Activated naive CD4-positive, alpha-beta T cell treated with anti-CD3 and anti-CD28 coated beads, Interleukin-2, amount 50 U/mL, for 16 hours (primary cell): ENCODE measurements at places on chromosomes 11 and 22.
A peak's percentile ranks its signal among the peaks of the same experiment; 100 is the strongest.

- DNase-seq = no peak
Measured at GRCh38 chr11:62856333-62856895, 17.0 kb upstream of the WDR74 start.

GRCh38 chr11:44133335-44133946 lies 38.0 kb downstream of the EXT2 start:
- DNase-seq = no peak

DNA sequence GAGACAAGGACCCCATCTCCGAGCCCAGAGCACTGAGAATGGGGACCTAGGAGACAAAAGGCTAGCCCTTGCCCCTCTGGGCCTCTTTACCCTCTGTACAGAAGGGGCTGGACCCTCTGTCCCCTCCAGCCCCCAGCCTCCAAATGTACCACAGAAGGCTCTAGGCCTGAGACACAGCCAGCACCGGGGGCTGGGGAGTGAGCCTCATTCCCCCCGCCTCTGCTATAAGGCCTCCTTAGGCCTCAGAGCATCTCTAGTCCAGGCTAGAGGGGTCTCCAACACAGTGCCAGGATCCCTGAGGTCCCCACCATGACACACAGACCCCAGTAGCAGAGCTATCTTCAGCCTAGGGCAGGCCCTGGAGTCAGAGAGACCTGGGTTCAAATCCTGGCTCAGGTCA lies 4.8 kb downstream of the SMTN start:
- no peak for DNase-seq

DNA sequence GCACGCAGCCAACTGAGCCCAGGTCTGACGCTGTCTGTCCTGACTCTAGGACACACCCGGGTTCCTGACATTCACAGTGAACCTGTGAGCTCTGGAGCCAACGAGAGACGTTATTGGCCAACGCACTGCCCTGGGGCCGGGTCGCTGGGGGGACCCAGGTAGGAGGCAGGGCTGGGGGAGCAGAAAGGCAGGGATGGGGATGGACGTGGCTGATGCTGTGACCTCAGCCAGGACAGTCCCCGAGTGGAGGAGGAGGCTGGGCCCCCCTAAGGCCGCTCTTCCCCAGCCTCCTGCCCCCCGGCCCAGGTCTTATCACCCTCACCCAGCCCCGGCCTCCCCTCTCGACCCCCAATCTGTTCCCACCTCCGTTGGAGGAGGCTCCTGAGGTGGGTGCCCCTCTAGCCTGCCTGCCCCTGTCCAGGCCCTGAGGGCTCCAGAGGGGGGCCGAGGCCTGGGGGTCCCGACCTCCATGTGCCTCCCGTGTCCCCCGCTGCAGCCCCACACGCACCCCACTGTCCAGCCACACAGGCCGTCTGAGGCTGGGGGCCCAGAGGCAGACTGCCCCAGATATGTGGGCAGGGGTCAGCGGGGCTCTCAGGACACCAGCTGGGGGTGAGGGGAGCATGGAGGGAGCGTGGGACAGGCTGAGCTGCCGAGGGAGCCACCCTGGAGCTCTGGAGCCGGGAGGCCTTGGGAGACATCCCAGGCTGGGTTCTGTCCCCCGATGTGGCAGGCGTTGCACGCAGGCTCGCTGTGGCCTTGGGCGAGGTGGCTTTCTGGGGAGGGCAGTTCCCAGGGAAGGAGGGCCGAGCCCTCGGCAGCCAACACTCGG lies 29.2 kb upstream of the MUC5AC start:
- no peak for DNase-seq

DNA sequence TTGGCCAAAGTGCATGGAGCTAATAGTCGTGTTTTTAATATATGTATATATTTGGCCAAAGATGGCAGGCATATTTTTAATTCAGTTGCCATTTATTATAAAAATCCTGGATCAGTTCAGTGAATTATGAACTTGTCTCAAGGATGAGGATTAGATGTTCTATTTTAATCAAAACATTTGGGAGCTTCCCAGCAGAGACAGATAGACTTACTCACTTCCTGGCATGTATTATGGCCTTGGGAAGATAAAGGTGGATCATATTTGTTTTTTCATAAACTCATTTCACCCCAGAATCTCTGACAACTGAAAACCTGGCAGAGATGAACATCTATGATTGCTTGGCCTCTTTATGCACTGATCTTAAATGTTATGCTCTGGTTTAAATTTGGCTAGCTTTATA lies 148.8 kb downstream of the NCAM1 start:
- no peak for DNase-seq

DNA sequence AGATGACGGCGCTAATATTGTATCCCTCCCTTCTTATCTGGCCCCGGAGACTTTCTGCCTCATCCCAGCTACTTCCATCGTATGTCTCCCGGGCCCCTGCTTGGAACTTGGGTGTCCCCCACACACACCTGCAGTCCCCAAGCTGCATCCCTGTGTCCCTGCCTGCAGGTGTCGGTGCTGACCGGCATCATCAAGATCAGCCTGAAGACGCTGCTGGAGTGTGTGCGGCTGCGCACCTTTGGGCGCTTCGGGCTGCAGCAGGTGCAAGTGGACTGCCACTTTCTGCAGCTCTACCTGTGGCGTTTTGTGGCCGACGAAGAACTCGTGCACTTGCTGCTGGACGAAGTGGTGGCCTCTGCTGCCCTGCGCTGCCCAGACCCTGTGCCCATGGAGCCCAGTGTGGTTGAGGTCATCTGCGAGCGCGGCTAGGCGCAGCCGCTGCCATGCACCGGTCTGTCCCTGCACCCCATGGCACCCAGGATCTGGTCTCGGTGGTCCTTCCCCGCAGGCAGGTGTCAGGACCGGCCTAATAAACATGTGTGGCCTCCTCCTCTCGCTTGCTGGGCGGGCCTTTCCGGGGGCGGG lies 421 bp upstream of the TM7SF2 start:
- DNase-seq = no peak

GRCh38 chr11:12258451-12258850 lies 118.9 kb upstream of the PARVA start:
- DNase-seq = no peak

DNA sequence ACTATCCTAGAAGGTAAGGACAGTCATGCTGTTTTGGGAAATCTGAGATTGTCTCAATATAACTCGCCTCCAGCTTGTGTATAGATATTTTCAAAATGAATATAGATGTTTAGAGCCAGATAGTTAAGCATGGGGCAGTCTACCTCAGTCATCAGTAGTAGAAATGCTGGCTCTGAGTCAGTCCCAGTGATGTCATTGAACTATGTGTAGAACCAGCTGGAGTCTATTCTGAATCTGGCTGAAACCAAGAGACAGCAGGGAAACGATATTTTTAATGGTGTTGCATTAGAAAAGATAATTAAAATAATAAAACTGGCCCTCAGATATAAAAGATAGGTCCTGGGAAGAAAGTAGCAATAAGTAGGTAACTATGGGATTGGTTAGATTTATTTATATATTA lies 25.9 kb downstream of the PIWIL4 start:
- no peak for DNase-seq

DNA sequence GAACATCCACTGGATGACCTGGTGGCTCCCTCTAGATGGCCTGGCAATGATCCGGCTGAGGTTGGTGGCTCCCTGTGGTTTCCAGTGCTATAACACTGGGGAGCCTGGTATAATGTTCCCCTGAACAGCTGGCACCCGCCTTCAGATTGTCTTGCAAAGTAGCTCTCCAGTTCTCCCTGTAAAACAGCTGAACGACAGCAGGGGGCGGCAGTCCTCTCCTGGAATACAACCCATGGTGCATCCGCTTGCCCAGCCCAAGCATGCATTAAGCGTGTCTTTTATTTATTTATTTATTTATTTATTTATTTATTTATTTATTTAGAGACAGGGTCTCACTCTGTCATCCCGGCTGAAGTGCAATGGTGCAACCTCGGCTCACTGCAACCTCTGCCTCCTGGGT lies 258.9 kb downstream of the BUD13 start:
- DNase-seq = no peak

- no peak for DNase-seq
Measured at GRCh38 chr11:109854731-109855130, 238.5 kb upstream of the ZC3H12C start.

- DNase-seq = no peak
Measured at GRCh38 chr11:110059706-110060463, 33.3 kb upstream of the ZC3H12C start.

- DNase-seq = peak; percentile 66
Measured at GRCh38 chr11:119741369-119742262, 12.6 kb upstream of the NECTIN1 start.

DNA sequence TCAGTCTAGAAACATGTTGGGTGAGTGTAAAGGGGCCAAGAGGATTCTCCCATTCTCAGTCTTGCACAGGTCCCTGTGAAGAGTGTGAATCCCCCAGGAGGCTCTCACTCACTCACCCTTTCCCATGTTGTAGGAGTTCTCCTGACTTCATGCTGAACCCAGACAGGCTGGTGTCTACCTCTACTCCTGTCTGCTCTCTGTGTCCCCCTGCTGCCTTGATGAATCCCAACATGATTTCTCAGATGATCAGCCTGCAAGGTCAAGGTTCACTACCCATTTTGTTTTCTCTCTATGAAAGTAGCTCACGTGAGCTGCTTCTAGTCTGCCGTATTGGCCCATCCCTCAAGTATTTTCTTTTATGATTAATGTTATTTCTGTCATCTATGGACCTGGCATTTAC lies 500.6 kb downstream of the ETS1 start:
- no peak for DNase-seq

DNA sequence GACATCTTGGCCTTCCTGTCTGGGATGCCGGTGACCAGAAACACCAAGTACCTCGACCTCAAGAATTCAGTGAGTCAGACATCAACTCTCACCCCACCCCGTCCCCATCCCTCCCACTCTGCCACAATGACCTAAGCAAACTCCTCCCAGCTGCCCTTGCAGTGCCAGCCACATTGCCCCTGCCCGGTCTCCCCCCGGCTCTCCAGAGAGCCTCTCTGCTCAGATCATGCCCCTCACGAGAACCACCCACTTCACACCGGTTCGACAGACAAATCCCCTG lies 23.6 kb upstream of the MYRF start:
- no peak for DNase-seq

GRCh38 chr22:31329029-31329428 lies 17.1 kb downstream of the PATZ1 start:
- no peak for DNase-seq

GRCh38 chr11:10725114-10725906 lies 25.7 kb upstream of the CTR9 start:
- peak; percentile 30 for DNase-seq

DNA sequence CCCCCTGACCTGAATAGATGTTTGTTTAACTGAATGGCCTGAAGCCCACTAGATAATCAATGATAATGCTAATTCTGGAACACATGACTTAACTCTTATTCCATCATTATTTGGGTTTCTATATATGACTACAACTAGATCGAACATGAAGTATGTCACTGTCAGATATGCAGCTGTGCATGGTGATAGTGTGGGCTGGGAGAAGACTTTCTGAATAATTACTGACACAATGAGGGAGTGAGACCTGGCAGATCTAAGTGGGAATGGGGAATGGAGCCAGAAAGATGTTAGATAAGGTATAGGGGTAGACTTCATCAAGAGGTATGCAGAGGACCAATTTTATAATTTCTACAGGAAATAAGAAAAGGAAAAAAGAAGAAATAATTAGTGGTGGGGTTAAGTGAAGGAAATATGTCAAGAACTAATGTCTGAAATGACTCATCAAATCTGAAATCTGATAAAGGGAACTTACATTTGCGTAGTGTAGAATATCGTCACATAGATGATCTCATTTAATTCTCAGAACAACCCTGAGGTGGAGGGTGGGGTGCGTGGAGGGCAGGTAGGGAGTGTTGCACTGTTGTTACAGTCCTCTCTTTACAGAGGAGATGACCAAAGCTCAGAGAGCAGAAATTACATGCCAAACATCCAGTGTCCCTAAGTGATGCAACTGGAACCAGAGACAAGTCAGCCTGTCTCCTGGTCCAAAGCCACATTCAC lies 68.2 kb upstream of the EED start:
- no peak for DNase-seq

DNA sequence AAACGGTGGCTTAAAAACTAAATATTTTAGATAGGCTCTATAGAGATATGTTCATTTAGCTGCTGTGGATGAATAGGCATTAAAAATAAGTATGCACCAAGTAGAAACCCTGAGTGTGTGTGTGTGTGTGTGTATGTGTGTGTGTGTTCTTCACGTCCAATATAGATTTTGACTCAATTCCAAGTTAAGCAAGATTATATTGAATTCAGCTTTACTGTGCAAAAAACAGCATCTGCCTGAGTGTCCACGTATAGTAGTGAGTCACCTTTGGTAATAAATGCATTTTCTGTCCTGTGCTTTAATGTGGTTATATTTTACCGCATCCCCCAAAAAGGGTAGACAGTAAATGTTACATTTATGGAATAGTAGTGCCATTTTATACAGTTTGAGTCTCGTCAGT lies 71.2 kb downstream of the PDHX start:
- no peak for DNase-seq

GRCh38 chr22:48337957-48338792 lies 1489.5 kb downstream of the BRD1 start:
- DNase-seq = no peak

GRCh38 chr11:111352231-111352746 lies 26.8 kb downstream of the POU2AF1 start:
- DNase-seq = no peak

GRCh38 chr22:40030026-40030757 lies 35.4 kb downstream of the FAM83F start:
- no peak for DNase-seq

DNA sequence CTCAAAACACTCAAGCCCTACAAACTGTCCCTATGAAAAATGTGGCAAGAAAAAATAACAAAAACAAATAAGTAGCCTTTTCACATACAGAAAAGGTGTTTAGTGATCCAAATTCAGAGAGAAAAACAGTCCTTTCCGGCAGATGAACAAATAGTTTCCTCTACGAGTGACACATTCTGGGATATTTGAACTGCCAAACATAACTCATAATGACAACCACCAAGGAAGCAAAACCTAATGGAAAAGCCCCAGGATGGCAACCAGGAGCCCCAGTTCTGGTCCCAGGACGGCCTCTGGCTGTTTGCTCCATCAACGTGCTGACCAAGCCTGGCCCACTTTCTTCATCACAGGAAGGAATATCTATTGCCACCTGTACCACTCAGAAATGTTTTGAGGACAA lies 6.0 kb downstream of the PACSIN2 start:
- DNase-seq = no peak

GRCh38 chr22:42332089-42332488 lies 61.6 kb upstream of the TCF20 start:
- no peak for DNase-seq

DNA sequence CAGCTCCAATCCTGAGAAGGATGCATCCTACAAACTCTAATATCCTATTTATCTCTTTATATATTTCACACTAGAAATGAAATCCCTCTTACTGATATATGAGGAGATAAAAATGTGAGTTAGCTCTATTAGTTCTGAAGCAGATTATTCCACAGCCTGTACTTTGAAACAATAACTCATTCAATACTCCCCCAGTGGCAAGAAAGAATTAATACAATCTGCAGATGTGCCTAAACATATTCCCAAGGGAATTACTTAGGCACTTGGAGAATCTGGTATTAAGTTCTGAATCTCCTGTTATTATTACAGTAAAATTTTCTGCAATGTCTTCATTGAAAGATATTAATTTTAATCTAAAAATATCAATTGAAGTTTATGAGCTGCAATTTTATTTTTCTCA lies 59.4 kb downstream of the DDI1 start:
- DNase-seq = no peak
